ENCODE measurements at places on chromosomes 5 and 9.

GRCh38 chr5:143554187-143554717, 150.8 kb upstream of the NR3C1 start:
- DNase-seq: peak; percentile 98

DNA sequence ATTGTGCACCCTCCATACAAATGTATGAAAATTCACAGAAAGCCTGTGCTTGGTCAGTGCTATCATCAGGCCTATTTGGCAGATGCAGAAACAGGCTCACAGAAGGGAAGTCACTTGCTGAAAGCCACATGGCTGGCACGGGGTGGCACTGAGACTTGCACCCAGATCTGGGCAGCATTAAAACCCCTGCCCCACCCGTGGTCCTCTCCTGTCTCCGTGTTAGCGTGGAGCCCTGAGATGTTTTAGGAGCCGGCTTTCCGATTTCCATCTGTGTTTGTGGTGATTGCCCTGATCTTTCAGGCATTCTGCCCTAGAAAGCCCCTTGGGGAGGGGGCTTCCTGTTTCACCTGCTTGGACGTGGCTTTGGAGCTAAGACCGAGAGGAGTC, 102.2 kb upstream of the IER5L start:
- DNase-seq: no peak

DNA sequence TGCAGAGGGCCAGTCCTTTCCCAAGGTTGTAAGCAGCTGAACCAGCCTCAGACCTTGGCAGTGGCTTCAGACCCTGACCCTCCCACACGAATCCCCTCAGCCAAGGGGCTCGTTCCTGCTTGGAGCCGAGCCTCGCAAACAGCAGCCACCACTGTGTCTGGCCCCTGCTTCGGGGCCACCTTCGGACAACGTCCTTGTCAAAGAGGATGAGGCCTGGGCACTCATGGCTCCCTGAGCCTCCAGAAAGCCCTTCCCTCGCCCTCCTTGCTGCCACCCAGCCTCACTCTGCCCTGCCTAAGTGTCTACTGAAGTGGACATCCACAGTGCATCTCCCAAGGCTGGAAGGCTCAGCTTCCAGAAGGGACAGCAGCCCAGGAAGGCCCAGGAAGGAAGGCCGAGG, 161.7 kb downstream of the OLFM1 start:
- DNase-seq: no peak

- no peak for DNase-seq
These were observed 7.1 kb upstream of the PJA2 start for GRCh38 chr5:109416882-109417281.

- DNase-seq: no peak
These were observed 82.0 kb downstream of the WNK2 start for GRCh38 chr9:93265972-93266371.

- no peak for DNase-seq
These were observed 80.2 kb downstream of the PTPN3 start for GRCh38 chr9:109417585-109418544.

GRCh38 chr5:52995095-52995494, 5.9 kb downstream of the ITGA2 start:
- DNase-seq: no peak

- DNase-seq: no peak
These were observed 107.0 kb downstream of the MELK start for GRCh38 chr9:36679710-36680109.

DNA sequence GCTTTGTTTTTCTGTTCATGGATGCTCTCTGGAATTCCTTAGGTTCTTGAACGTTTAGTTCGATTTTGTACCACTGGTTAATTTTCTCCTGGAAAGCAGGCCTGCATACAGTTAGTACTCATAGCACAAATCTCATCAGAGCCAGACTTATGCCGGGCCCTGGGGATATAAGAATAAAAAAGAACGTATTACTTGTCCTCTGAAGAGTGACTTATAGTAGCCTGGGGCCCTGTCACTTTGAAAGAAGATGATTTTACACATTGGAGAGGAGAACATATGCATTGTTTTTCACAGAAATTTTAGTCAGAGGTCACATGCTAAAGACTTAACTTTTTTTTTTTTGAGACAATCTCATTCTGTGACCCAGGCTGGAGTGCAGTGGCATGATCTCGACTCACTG, 50.3 kb downstream of the ZNF462 start:
- DNase-seq: no peak

GRCh38 chr5:91126888-91127287, 256.2 kb downstream of the ARRDC3 start:
- no peak for DNase-seq

DNA sequence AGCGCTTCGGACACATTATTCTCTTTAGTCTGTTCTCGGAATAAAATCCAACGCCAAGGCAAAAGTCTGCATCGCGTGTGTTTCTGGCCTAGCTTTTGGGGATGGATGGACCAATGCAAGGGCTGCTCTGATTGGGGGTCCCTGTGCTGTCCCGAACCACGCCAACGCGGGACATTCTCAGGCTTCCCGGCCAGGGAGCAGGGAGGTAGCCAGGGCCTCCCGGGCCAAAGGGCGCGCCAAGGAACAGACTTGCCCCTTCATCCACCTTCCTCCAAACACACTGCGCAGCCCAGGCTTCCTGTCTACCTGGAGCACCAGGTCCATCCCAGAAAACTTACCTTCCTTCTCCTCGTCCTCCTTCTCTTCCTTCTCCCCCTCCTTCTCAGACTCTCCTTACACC, 113.0 kb upstream of the SELENOP start:
- DNase-seq: no peak

DNA sequence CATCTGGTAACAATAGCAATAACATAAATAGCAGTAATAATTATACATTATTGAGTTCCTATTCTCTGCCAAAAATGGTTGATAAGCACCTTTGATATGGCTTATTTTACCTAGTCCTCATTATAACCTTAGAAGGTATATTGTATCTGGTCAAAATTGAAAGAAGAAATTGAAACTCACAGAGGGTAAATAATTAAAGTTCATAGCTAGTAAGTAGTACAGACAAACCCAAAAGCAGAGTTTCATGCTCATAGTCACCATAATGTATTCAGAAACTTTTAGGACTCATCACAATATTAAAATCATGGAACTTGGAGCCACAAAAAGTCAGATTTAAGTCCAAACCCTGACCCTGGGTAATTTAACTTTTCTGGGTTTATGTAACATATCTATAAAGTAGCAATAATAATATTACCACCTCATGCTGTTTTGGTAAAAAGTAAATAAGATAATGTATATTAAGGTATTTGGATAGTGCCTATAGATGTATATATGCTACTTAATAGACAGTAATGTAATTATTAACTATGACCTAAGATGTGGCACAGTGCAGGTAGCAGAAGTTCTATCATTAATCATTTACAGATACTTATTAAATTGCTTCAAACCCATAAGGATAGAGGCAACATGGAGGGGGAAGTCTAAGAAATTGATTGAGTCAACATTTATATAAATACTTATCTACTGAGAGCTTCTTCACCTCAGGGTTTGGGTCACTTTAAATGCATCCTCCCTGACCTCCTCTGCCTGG, 32.4 kb downstream of the STK32A start:
- DNase-seq: no peak

Data from cardiac fibroblast (primary cell).